ENCODE measurements at places on chromosomes 4 and X. TPM values are rescaled to one million over a fixed set of nuclear protein-coding genes. Genes with fewer than 3 reads are reported as not detected.

DNA sequence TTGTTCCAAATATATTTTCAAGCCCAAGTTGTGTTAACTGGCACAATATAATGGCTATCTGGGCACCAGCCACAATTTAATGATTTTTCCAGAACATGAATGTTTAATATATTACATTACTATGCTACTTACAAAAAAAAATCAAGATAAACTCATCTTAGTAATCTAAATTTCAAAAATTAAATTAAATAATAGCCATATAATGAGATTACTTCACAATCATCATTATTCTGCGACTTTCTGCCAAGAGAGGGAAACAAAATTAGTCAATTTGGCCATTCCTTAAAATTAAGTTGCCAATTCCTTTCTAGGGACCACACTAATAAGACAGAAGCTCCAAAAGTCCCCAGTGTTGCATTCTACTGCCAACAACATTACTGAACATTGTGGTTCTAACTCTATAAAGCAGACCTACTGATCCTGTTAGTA is 7.5 kb downstream of the NEK1 start:
- DNase-seq = no peak

DNA sequence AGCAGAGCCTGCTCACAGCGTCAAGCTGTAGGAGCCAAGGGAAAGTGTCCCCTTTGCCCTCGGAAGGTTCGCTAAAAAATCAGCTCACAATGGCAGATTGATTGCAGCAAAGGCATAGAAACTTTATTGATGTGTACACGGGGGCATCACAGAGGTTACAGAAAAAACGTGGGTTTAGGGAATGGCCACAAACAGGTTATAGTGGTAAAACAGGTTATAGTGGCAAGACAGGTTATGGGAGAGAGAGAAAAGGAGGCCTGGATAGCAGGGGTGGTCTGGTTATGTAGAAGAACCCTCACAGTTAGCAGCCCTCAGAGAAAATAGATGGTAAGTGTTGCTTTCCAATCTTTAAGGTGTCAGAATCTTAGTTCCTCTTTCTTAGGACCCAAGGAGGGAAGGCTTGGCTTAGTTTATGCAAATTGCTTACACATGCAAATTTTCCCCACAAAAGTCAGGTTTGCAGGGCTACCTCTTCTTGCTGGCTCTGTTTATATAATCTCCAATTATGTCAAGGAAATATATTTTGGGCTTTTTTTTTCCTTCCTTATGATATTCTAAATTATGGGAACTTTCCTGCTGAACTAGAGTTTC is 113.7 kb downstream of the BMP15 start:
- no peak for DNase-seq

The NHSL2 gene
- total RNA-seq = 7.5 TPM

DNA sequence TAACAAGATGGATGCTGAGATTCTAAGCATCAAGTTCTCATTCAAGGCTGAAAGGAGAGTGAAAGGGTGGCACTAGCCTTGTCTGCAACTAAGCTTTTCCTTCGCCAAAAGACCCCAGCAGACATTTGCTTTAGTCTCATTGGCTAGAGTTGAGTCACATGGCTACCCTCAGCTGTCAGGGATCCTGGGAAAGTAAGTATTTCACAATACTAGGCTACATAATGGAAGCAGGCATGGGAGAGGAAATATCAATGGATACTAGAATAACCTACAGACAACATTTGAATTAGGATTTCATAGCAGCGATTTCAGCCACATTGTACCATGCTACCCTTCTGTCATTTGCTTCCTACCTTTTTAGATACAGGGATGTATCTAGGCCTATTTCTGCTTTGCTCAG is 29.1 kb downstream of the MAOA start:
- no peak for DNase-seq

DNA sequence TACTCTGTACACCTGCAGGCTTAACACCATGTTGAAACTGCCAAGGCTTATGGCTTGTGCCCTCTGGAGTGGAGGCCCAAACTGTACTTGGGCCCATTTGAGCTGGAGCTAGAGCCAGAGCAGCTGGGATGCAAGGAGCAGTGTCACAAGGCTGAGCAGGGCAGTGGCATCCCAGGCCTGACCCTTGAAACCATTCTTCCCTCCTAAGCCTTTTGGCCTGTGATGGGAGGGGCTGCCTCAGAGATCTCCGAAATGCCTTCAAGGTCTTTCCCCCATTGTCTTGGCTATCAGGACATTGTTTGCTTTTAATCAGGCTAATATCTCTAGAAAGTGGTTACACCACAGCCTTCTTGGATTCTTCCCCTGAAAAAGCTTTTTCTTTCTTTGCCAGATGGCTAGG is 10.9 kb upstream of the PNMA5 start:
- DNase-seq = no peak

- DNase-seq = no peak
Measured at GRCh38 chr4:170306208-170306607, 216.5 kb upstream of the AADAT start.
